ENCODE measurements at places on chromosomes 2 and 18.

DNA sequence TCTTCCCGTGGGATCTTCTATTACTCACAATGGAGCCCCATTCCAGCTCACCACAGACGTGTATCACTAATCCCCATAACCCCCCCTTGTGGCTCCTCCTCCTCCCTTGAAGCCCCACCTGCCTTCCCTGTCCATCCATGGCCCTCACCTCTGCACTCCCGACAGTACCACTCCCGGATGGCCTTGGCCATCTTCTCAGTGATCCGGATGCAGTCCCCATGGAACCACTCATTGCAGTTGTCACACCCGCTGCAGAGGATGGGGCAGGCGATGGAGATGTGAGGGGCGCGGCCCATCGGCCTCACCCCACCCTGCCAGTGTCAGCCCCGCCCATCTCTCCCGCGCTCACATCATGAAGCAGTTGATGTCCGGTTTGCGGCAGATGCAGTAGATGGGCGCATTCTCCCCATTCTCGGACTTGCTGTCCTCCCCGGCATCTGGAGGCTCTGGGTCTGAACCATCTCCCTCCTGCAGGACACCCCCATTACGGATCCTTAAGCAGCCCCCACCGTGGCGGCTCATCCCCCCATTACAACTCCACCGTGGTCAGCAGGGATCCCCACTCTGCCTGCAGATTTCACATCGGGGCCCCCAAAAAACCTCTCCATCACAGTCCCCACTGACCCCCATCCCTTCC, 983 bp downstream of the CXXC1 start:
- DNase-seq: no peak

DNA sequence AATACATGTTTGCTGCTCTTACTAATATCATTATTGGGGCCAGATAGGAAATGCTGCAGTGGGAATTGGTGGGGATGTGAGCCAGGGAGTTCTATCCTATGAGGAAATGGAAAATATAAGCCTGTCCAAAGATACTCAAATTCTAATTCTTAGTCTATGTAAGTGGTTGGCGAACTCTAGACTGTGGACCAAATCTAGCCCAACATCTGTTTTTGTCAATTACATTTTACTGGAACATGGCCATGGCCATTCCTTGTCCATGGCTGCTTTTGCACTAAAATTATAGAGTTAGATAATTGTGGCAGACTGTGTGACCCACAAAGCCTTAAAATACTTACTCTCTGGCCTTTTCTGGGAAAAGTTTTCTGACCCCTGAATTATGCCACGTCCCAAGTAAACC, 113.3 kb downstream of the MGAT5 start:
- DNase-seq: no peak

DNA sequence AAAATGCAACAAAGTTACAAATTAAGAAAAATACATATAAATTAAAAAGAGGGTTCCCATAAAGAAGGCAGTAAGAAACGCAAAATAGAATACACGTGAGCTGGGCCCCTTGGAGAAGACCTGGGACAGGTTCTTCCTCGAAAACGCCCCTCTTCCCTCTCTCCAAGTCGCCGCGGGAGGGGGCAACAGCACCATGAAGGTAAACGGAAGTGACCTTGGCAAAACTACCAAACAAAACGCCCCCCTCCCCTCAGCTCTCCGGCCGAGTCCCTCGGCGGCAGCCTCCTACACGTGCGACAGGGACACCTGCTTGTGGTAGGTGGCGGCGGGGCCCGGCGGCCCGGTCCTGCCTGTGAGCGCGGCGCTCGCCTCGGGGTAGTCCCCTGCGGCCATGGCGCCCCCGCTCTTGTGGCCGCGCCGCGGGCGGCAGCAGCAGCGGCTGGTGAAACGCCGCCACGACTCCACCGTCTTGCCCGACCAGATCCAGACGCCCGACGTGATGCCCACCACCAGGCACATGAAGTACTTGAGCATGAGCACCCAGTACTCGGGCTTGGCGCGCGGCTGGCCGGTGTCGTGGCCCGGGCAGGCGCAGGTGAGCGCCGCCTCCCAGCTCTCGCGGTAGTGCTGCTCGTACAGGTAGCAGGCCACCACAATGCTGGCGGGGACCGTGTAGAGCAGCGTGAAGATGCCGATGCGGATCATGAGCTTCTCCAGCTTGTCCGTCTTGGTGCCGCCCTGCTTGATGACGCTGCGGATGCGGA, 2.8 kb downstream of the FZD5 start:
- DNase-seq: no peak

DNA sequence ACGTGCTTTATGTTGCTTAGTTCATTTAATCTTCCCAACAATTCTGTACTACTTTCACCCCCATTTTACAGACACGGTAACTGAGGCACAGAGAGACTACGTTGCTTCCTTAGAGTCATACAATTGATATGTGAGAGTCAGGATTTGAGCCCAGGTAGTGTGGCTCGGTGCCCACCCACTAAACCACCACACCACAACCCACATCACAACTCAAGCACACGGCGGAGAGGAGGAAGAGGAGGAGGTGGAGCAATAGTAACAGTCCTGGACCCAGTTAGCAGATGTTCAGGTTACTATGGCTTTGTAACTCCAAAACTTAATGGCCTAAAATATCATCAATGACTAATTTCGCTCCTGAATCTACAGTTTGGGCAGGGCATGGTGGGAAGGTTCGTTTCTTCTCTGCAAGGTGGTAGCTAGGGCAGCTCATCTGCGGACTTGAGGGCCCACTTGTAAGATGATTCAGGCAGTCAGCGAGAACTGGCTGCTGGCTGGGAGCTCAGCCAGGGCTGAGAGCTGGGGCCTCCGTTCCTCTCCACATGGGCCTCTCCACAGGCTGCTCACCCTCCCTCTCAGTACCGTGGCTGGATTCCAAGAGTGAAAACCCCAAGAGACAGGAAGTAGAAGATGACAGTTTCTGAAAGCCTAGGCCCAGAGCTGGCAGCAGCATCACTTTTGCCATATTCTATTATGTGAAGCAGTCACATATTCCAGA, 167.1 kb downstream of the ZFP36L2 start:
- DNase-seq: peak; percentile 16

DNA sequence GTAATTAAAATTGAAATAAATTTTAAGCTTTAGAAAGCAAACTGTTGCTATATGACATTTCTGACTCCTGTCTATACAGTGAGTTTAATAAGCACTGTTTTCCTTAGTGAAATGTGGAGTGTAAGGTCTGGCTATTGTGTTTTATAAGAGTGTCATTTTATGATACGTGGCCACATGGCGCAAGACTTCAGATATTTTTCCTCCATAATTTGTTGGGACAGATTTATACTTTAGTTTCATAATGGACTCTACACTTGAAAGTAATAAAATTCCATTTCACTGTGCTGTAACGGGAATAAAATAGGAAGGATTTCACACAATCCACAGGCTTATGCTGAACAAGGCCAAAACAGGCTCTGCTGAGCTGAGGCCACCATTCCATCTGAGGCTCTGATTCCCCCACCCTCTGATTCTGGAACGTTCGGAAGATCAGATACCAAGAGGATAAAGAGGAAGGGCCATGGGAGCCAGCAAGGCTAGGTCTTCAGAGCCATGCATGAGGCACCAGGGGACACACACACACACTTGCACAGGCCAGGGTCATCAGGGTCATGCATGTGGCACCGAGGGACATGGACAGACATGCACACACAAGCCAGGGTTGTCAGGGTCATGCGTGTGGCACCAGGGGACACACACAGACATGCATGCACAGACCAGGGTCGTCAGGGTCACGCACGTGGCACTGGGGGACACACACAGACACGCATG, 35.6 kb downstream of the HDAC4 start:
- DNase-seq: no peak

- DNase-seq: no peak
Observed at GRCh38 chr2:204849892-204850291, 304.6 kb downstream of the PARD3B start.

GRCh38 chr2:53949457-53949856, 21.3 kb downstream of the PSME4 start:
- DNase-seq: no peak

DNA sequence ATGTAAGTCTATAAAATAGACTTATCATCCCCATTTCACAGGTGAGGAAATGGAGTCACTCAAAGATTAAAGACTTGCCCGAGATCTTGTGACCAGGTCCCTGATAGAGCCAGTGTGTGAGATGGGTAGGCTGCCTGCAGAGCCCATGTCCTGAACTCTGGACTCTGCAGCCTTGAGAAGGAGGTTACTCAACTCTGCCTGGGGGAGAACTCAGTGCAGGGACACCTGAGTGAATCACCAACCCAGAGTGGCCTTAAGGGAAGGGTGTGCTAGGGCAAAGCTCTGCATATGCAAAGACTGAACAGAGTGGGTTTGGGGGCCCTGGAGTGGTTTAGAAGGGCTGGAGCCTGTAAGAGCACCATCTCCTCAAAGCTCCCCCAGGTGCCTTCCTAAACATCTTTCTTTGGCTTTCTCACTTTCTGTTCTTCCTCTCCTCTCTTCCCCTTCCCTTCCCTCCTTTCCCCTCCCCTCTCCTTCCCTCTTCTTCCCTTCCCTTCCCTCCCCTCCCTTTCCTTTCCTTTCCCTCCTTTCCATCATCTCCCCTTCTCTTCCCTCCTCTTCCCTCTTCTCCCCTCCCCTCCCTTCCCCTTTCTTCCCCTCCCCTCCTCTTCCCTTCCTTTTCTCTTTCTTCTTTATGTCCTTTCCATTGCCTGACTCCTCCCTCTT, 67.6 kb downstream of the CELF4 start:
- no peak for DNase-seq

GRCh38 chr2:210626849-210627248, 70.5 kb downstream of the CPS1 start:
- DNase-seq: no peak

DNA sequence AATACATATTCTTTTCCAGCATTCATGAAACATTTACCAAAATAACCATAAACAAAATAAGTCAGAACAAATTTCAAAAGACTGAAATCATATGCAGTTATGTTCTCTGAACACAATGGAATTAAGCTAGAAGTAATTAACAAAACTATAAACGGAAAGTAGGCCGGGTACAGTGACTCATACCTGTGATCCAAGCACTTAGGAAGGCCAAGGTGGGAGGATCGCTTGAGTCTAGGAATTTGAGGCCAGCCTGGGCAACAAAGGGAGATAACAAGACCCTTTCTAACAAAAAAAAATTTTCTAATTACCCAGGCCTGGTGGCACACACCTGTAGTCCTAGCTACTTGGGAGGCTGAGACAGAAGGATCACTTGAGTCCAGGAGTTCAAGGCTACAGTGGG, 14.9 kb downstream of the ATAD2B start:
- no peak for DNase-seq

GRCh38 chr2:152420363-152420762, 85.4 kb downstream of the FMNL2 start:
- no peak for DNase-seq

- no peak for DNase-seq
Observed at GRCh38 chr2:179860255-179861026, 971 bp downstream of the ZNF385B start.

DNA sequence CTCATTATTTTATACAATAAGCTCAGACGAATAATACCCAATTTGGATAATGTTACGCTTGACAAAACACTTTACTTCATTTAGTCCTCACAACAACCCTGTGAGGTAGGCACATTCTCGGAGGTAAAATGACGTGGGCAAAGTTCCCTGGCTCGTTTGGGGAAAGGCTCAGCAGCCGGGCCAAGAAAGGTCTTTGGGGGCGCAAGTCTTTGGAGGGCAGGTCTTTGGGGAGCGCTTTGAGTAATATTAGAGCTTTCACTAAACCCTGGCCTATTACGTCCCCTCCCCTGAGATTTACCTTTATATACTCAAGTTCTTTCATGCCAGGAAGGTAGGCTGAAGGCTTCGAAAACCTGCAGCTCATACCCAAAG, 427 bp downstream of the RBKS start:
- DNase-seq: no peak

DNA sequence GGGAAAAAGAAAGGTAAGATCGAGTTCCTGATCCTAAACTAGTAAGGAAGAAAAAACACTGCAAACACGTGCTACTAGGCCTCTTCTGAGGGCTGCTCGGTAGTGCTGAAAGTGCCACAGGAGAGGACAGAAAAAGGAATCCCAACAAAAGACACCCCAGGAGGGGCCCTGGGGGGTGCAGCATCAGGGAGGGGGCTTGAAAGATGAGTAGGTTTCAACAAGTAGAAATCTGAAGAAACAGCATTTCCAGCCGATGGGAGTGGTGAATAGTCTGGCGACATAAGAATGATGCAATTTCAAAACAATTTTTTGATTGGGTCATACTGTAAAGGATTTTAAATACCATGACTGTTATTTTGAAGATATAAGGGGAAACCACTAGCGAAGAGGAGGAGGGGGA, 98.6 kb downstream of the NOL10 start:
- DNase-seq: no peak

DNA sequence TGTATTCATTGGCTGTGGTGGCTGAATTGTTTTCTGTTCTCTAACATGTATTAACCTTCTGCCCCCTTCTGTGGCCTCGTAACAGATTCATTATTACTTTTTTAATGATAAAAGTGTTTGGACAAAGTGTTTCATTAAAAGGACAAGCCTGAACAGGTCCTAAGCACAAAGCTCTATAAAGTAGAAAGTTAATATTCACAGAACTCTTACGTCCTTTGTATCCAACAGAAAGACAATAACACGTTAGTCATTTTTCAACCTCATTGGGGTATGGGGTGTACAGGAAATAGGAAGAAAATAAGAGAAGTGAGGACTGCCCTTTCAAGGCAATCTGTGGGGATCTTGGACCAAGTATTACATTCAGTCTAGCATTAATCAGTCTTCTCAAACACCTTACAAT, 105.5 kb upstream of the RGPD4 start:
- no peak for DNase-seq

GRCh38 chr2:143530758-143531157, 401.5 kb downstream of the ARHGAP15 start:
- DNase-seq: no peak

- no peak for DNase-seq
Observed at GRCh38 chr2:65370387-65371073, 61.9 kb downstream of the SPRED2 start.

- no peak for DNase-seq
Observed at GRCh38 chr2:69180227-69180626, 167.2 kb downstream of the ANTXR1 start.

DNA sequence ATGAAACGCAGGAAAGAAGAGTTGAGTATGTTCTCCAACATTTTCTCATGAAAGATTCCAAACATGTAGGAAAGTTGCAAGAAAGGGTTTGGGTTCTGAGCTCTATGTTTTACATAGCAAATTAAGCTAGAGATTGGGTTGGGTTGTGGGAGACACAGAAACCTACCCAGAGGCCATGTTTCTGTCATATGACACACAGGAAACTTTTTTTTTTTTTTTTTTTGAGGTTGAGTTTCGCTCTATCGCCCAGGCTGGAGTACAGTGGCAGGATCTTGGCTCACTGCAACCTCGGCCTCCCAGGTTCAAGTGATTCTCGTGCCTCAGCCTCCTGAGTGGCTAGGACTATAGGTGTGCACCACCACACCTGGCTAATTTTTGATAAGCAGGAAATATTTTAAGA, 57.6 kb downstream of the DOCK10 start:
- no peak for DNase-seq

DNA sequence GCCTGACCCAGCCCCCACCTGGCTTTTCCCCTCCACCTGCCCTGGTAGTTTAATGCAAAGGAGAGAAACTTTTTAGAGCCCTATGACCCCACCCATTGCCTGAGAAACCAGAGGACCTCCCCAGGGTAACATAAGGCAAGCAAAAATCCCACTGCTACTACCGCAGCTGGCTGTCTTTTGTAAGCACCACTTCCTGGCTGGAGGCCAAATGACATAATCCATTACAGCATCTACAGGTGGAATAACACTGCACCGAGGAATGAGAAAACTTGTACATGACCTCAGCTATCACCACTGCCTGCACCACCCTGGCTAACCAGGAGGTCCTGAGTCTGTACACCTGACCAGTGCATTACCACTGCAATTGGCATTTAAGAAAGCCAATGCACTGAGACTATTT, 149.6 kb upstream of the GALNT5 start:
- DNase-seq: no peak

- DNase-seq: no peak
Observed at GRCh38 chr2:65293376-65293775, 65.7 kb downstream of the ACTR2 start.

All from GM12864 (cell line).